ENCODE measurements at places on chromosomes 6 and 20. TPM values are rescaled to one million over a fixed set of nuclear protein-coding genes. Genes with fewer than 3 reads are reported as not detected.

The SLC17A2 gene
- polyA plus RNA-seq: 0.43 TPM

The GSS gene
- 33.1 TPM for polyA plus RNA-seq

The DAAM2 gene
- polyA plus RNA-seq: 25.2 TPM

The NR2E1 gene
- polyA plus RNA-seq: not detected

The HMGN3 gene
- 397 TPM for polyA plus RNA-seq
